ENCODE measurements at places on chromosomes 5 and 9.

GRCh38 chr9:128819716-128820664, 1.7 kb downstream of the ENDOG start:
- DNase-seq: no peak

DNA sequence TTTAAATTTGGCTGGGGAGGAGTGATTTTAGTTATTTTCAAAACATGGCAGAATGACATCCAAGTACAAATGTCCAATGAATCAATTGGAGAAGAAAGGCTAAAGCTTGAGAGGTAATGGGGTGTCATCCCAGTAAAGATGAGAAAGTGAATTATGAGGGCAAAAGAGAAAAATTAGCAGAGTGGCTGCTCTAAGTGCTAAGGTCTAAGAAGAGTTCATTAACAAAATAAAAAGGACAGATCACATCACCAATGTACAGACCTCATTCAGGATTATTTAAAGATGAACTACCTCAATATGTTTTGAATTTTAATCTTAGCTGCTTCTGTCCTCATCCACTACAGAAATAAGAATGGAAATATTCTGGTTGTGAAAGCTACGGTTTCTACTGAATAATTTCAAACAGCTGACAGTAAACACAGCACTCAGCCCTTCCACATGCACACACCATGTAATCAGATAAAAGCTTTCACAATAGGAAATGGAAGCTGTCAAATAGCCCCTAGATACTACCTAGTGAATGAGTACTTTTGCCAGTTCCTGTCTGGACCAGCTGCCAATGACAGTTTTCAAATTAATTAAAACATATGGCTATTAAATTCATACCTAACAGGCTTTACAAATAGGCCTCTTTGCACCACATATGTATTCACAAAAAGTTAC, 171.5 kb downstream of the SSBP2 start:
- DNase-seq: no peak

GRCh38 chr5:116652196-116652729, 77.6 kb upstream of the SEMA6A start:
- no peak for DNase-seq

DNA sequence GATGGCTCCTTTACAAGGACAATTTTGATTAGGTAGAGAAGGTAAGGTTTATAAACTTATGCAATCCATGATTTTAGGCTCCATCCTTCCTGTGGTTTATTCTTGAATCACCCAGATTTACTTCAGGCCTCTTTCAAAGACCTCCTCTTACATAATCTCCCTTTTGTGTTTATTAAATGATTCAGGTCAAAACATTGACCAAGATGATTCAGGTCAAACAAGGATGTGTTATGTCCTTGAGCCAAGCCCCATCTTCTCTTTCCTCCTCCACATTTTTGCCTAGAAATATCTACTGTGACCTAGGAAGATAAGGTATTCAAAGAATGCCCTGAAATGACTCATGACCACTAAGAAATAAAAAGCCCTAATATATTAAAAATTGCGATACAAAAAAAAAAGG, 31.8 kb upstream of the TLR4 start:
- DNase-seq: no peak

DNA sequence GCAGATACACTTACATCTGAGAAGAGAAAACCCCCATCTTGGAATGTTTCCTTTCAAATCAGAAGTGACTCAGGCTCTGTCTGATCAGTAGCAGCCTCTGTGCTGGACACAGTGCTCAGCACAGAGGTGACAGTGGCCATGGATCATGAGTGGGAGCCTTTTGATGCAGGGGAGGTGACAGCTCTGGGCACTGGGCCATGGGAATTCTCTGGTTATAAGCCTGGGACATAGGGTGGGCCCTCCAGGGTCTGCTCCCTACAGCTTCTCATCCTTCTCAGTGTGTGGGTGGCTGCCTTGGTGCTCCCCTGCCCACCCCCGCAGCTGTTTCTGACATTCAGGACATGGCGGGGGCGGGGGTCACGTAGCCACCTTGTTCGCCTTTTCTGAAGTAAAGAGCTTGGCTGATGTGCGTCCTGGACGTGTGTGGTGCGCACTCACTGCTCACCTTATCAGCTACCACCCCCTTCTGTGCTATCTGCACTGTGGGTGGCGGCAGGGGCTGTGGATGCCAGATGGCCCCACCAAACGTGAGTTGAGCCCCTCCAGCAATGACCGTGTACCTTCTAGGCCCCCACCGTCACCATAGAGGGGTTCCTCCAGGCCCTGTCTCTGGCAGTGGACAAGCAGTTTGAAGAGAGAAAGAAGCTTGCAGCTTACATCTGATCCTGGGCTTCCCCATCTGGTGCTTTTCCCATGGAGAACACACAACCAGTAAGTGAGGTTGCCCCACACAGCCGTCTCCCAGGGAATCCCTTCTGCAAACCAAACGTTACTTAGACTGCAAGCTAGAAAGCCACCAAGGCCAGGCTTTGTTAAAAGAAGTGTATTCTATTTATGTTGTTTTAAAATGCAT, 24.0 kb downstream of the TRIP13 start:
- no peak for DNase-seq

GRCh38 chr5:89315286-89316100, 432.5 kb upstream of the MEF2C start:
- no peak for DNase-seq

DNA sequence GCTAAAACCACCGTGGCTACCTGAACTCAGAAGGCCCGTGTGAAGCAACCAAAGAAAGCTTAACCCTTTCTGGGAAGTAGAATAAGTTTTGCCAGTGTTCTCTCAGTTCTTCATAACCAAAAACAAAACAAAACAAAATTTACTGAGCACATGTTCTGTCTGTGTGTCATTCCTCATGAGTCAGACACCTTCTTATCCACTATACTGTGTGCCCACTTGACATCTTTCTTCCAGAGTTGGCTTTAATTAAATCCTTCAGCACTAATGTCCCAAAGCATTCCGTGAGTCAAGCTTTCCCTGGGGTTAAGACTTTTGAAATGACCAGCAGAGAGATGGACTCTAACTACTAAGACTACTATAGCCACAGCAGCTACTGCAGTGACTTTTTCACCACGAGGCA, 61.3 kb downstream of the GLIS3 start:
- DNase-seq: no peak

DNA sequence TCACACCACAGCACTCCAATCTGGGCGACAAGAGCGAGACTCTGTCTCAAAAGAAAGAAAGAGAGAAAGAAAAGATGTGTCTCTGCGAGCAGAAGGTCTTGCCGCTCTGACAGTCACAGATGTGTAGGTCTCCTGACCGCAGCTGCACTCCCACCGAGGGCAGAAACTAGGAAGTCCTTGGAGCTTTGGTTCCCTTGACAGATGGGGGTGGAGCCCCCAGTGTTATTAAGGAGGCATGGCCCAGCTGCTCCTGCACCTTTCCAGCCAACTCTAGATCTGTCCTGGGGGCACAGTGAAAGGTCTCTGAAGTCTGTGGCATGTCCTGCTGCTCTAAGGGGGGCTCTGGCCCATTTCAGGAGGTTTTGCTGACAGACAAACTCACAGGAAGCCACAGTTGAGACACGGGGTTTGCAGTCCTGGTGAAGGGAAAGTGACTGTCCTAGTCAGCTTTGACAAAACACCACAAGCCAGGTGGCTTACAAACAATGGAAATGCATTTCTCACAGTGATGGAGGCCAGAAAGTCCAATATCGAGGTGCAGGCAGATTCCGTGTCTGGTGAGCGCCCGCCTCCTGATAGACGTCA, 9.0 kb upstream of the DIPK1B start:
- DNase-seq: no peak

DNA sequence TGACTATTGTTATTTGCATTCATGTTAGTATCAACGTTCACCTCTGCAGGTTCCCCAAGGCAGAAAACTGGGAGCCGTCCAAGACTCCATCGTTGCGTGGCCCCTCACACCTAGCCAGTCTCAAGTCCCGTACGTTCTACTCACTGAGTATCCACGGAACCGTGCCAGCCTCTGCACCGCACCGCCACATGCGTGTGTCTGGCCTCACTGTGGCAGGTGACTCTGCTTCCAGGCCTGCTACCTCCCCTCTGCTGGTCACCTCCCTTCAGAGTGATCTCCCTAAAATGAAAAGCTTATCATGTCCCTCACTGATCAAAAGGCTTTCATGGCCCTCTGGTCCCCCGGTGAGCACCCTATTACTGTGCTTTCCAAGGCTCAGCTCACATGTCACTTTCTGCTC, 108.1 kb downstream of the GABBR2 start:
- no peak for DNase-seq

DNA sequence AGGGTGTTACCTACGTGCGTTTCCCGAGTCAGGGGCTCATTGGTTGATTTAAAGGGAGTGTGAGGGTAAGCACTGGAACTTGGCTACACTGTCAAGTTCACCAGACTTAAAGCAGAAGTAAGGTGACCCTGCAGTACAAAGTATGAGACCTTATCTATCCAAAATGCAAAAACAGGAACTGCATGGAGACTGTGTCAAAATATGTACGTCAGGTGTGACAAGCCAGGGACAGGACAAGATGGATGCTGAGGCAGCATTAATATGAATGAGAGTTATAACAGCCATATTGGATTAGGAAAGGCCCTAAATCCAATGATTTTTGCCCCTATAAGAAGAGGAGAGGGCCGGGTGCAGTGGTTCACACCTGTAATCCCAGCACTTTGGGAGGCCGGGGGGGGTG, 15.4 kb upstream of the SUSD3 start:
- DNase-seq: no peak

GRCh38 chr5:107966201-107966600, 295.5 kb upstream of the EFNA5 start:
- no peak for DNase-seq

DNA sequence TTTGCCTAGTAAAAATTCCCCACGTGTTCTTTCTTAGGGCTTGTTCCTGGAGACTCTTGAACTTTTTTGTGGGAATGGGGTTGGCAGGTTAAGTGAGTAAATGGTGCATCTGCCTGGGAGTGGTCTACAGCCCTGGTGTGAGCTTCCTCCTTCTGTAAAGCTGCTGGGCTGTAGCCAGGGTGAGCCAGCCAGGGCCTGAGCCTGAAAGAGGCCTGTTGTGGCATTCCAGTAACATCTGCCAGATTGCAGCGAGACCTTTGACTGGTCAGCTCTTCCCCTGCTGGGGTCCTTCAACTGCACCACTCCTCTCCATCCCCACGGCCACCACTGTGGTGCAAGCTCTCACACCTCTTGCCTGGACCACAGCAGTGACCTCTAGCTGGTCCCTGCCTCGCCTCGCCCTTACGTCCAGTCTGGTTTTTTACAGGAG, 47.5 kb downstream of the SLC22A5 start:
- DNase-seq: no peak

GRCh38 chr5:146952168-146952567, 73.6 kb upstream of the PPP2R2B start:
- DNase-seq: no peak

DNA sequence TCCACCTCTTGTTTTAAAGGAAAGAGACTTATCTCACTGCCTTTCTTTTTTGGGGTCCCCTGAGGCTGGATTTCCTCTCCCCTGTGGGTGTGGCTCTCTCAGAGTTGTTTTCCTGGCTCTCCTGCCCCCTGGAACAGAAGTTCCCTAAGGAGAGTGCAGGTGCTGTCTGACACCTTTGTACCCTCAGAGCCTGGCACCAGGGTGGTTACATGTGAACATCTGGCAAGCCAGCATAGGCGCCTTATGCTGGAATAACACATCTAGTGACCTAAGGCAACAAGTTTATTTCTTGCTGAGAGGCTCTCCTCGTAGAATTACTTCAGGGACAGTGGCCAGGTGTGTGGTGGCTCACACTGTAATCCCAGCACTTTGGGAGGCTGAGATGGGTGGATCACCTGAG, 172.9 kb upstream of the PTCH1 start:
- no peak for DNase-seq

DNA sequence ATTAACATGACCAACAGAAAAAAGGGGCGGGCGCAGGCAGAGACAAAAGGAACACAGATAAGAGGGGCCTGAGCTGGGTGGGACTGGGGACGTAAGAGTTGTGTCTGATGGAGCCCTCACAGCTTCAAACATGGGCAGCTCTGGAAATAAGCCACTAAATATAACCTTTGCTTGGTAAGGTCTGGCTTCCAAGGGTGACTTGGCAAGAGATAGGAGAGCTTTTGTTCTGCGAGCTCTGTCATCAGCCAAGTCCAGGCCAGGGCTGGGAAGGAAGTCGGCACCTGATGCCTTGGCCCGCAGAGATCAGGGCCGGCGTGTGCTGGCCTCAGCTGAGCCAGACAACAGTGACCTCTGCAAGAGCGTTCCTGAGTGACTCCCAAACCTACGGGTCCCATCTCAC, 11.8 kb downstream of the TRUB2 start:
- DNase-seq: no peak

GRCh38 chr5:137778772-137779564, 24.8 kb upstream of the HNRNPA0 start:
- DNase-seq: peak; percentile 20

GRCh38 chr9:26163931-26164330, 485.7 kb upstream of the TUSC1 start:
- no peak for DNase-seq

DNA sequence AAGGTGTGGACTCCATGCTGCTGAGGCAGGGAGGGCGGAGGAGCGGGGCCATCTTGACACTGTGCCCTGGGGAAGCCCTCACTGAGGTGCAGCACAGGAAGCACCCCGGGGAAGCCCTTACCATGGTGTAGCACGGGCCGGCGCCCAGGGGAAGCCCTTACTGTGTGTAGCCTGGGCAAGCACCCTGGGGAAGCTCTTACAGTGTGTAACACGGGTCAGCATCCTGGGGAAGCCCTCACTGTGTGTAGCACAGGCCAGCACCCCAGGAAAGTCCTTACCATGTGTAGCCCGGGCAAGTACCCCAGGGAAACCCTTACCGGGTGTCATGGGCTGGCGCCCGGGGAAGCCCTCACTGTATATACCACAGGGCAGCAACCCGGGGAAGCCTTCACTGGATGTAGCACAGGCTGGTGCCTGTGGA, 62.6 kb upstream of the ZNF354B start:
- no peak for DNase-seq

DNA sequence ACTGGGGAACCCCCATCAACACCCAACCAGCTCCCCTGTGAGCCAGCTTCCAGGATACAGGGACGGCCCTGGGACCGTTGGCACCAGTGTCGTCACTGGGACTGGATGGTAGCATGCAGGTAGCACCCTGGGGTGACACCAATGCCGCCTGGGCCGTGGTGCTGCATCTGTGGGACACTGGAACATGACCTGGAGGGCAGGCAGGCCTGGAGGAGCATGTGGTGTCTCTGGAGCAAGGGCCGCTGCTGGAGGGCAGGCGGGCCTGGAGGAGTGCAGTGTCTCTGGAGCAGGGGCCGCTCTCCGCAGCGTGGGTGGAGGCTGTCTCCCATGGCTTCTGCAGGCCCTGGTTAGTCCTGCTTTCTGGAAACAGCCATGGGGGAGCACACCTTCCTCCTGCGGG, 13.1 kb downstream of the LPCAT1 start:
- DNase-seq: no peak

DNA sequence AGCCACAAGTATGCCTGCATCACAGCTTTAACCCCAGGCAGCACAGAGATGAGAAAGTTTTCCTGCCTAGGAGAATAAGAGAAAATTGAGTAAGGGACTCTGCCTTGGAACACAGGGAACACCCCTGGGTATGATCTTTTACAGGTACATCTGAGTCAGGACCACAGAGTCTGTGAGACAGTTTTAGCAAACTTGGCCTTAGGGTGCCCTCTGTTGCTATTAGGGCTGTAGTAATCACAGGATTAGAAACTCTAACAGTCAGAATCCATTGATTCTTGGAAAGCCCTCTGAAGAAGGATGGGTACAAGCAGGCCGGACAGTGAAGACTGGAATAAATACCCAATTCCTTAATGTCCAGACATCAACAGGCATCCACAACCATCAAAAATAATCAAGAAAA, 989.5 kb upstream of the CDH9 start:
- DNase-seq: no peak
